ENCODE measurements at places on chromosomes 1 and 21. TPM values are rescaled to one million over a fixed set of nuclear protein-coding genes. Genes with fewer than 3 reads are reported as not detected.

CHTOP gene
- total RNA-seq = 79.0 TPM

GNG12 gene
- total RNA-seq = 60.8 TPM

TNFSF4 gene
- total RNA-seq = 1.1 TPM

ARHGAP30 gene
- total RNA-seq = 1.7 TPM

DIO1 gene
- total RNA-seq = 0.46 TPM

C1orf35 gene
- 21.0 TPM for total RNA-seq

KIAA1614 gene
- 14.3 TPM for total RNA-seq

PCAT6 gene
- 0.57 TPM for total RNA-seq

TP73 gene
- 0.79 TPM for total RNA-seq

FCRL5 gene
- total RNA-seq = not detected

DLGAP3 gene
- total RNA-seq = 0.18 TPM

NOS1AP gene
- total RNA-seq = 1.0 TPM

GORAB gene
- 9.5 TPM for total RNA-seq

TSACC gene
- total RNA-seq = not detected

FLG2 gene
- total RNA-seq = not detected

USH2A gene
- total RNA-seq = not detected

SLC25A34 gene
- total RNA-seq = 2.2 TPM

DCDC2B gene
- not detected for total RNA-seq

TMEM39B gene
- total RNA-seq = 20.7 TPM

METTL13 gene
- 15.1 TPM for total RNA-seq

BGLAP gene
- 3.0 TPM for total RNA-seq

TMEM82 gene
- total RNA-seq = not detected

AIM2 gene
- total RNA-seq = 0.95 TPM

DMBX1 gene
- total RNA-seq = not detected

PI4KB gene
- 58.3 TPM for total RNA-seq

NR5A2 gene
- 2.2 TPM for total RNA-seq

PRAMEF27 gene
- not detected for total RNA-seq
